ENCODE measurements at places on chromosomes 6 and 20.
A peak's percentile ranks its signal among the peaks of the same experiment; 100 is the strongest.

GRCh38 chr6:1665214-1665613 is 55.5 kb downstream of the FOXC1 start:
- DNase-seq: no peak

DNA sequence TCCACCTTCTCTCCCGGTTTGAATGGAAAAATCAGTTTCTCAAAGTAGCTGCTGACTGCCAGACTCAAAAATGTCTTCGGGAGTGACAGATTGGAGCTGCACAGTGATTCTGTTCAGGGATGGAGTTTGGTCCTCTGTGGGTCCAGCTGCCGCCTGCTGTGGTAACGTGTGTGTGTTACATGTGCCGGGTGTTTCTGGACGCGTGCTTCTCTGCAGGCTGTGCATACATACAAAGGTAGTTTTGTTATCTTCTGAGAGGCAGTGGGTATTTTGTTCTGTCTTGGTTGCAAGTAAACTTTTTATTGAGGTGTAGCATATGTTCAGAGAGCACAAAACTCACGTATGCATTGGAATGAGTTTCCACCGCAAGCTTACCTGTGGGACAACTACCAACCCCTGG is 41.3 kb upstream of the NAA20 start:
- peak; percentile 21 for DNase-seq

DNA sequence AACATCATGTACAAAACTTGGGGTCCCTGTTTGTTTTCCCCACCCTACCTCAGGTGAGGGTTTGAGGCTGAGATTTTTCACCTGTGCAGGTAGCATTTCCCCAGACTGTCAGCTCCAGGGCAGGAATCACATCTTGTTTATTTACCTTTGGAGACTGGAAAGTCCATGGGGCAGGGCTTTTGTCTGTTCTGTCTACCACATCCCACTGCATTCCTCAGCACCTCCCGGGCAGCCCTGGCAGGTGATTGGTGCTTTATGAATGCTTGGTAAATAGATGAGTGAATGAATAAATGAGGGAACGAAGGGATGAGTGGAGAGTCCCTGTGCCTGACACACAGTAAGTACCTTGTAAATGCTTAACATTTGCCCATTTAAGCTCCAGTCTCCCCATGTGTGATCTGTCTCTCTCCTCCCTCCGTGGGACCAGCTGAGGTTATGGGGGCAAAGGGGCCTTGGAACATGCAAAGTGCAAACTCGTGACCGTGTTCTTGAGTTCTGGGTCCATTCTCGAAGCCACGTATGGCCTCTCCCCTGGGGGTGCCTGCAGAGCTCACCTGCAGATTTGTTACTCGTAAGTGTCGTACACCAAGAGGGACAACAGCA is 69.7 kb upstream of the PMEPA1 start:
- DNase-seq: no peak

GRCh38 chr6:47247227-47247797 is 62.4 kb downstream of the TNFRSF21 start:
- no peak for DNase-seq

- no peak for DNase-seq
These were observed 26.5 kb downstream of the PDE10A start for GRCh38 chr6:165636402-165637048.

GRCh38 chr6:36613200-36613995 is 19.2 kb downstream of the SRSF3 start:
- DNase-seq: no peak

DNA sequence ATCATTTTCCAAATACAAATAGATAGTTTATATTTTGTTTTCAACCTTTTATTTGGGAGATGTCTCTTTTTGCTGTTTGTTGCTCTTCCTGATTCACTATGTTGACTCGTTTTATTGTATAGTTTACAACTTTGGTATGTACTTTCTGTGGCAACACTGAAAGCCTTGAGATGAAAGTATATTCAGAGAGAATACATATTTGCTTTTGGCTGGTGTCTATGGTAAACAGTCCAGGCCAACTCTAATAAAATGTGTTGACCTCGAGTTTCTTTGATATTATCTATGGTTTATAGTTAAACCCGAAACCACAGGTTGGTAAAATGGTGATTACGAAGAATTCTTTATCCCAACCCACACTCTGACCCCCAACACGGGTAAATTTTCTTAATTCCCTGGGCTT is 919.6 kb upstream of the MAP3K7 start:
- no peak for DNase-seq

DNA sequence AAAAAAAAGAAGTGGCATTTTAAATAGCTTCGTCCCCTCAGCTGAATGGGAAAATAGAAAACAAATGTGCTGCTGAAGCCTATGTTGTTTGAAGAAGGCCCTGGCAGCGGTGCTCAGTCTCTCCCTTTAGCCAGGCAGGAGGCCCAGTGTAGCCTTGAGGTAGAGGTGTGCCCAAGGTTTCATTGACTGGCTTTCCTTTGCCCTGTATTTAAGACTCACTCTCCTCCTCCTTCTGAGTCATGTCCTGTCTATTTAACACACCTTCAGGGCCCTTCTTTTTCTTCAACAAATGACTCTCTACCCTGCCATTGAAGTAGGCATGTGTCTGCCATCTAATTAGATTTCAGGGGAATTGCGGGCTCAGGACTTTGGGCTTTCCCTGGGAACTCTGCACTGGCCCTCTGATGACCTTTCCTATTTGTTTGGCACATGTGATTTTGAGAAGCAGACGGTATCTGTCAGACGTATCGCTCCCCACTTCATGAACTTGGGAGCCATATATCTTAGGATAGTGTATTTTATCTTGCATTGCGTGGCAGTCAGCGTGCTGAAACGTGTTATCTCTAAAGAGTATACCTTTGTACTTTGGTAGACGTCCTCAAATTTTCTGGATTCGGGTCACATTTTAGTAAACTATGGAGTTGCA is 4.3 kb downstream of the TJAP1 start:
- DNase-seq: no peak

DNA sequence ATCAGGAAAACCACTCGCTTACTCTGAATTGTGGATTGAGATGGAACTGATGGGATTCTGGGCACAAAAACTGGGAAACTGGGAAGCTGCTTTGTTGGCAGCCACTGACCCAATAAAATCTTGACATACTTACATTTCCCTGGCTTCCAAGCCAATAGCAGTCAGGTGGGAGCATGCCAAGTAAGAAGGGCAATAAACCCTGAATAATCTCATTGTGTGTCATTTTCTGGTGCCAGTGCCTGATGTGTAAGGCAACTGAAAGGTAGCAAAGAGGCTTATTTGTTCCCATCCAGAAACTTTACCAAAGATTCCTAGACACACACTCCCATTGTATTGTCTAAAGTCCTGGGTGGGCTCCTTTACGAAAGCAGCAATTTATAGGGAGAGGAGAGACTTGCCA is 93.2 kb downstream of the TBX18 start:
- DNase-seq: no peak

DNA sequence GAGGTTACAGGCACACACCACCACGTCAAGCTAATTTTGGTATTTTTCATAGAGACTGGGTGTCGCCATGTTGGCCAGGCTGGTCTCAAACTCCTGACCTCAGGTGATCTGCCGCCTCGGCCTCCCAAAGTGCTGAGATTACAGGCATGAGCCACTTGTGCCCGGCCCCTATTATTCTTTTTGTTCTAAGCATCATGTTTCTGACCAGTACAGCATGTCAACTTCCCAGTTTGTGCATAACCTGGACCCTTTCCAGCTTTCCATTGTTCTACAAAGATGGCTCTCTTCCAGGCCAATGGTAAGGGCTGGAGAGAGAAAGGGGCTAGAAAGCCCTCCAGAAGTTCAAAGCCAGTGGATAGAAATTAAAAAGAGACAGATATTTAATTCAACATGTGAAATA is 91.3 kb upstream of the TNFAIP3 start:
- DNase-seq: no peak

DNA sequence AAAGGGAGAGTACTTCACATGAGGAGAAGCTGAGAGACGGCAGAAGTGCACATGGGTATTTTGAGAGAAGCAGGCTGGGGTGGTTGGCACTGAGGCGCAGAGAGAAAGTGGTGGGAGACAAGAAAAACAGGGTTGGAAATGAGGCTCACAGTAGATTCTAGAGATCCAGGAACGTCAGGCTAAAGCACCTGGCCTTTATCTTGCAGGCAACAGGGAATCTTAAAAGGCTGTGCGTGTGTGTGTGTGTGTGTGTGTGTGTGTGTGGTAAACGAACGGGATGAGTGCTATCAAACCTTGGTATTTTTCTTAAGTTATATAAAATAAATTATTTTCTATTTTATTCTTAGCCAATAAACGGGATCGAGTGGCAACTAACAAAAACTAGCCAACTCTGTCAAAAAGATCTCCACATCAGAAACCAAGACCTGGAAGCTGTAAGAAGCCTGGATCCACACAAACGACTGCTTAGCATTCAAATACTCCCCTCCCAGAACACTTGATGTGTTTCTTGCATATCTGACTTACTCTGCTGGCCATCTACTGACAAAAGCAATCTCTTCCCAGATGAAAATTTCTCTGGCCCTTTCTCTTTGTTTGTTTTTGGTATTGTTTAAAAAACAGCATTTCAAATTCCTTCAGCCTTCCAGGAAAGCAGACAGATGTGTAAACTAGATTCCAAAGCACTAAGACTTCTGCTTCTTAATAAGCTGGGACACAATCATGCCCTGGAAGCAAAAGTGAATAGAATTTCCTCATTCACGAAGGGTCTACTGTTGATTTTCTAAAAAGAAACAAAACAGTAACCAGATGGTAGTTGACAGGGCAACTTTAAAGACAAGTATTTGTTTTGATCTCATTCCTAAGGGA is 44.8 kb upstream of the FABP7 start:
- DNase-seq: no peak

- no peak for DNase-seq
These were observed 119.7 kb upstream of the ZNF184 start for GRCh38 chr6:27592481-27593199.

DNA sequence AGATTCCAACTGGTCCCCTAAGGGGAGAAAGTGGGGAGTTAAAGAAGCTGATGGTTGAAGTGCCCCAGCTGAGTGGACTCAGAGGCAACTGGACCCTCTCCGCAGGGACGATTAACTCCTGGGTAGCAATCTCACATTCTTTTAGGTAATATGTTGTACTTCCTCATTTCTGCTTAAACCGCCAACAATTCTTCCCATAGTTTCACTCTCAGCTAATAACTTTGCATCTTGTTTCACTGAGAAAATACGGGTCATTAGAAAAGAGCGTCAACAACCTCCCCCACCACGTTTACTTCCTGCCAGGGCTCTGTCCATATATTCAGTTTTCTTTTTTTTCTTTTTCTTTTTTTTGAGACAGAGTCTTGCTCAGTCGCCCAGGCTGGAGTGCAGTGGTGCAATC is 39.5 kb upstream of the CHD6 start:
- DNase-seq: no peak

DNA sequence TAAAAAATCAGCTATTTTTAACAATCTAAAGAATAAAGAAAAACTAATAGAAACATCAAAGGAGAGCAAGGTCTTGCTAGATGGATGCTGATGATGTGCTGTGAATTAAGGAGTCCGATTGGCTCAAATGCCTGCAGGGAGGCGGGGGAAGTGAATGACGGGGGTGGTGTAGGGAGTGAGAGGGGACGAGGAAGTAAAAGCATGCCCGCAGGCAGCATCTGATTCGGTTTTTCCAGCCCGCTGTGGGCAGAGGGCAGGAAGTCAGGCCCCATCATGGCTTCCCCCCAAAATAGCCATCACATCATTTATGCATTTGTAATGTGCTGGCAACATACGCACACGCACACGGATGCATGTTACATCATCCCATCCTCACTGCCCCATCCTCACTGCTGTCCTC is 10.3 kb downstream of the RSPO4 start:
- DNase-seq: no peak

DNA sequence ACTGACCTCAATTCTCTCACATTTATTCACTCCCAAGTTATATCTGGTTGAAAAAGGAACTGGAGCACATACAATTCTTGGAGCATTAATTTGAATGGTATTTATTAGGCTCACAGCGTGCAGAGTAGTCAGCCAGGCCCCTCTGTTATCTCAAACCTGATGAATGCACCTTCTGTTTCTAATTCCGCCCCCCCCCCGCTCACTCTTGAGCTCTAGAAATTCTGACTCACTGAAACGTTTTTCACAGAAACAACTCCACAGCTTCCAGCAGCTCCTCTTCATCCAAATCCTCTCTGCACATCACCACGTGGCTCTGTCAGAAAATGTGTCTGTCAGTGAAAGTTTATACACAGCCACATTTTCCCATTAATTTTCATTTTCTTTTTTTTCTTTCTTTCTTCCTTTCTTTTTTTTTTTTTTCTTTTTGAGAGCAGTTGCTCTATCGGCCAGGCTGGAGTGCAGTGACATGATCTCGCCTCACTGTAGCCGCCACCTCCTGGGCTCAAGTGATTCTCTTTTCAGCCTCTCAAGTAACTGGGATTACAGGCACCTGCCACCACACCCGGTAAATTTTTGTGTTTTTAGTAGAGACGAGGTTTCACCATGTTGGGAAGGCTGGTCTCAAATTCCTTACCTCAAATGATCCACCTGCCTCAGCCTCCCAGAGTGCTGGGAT is 109.4 kb downstream of the TBXT start:
- DNase-seq: peak; percentile 13

DNA sequence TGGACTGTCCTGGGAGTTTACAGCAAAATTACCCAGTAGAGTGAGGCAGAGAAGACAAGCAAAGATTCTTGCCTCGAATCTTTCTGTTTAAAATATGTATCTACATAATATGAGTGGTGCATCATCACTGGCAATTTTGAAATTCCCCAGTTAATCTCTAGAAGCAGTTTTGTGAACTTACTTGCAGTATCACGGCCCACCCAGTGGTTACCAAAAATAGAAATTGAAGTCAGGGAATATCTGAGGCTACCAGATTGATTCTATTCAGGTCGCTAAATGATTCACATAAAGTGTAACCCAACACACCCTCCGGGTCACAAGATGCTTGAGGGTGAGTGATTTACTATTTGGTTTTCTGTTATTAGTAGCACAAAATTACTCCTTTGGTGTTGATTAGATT is 111.9 kb downstream of the PPP1R14C start:
- DNase-seq: no peak

DNA sequence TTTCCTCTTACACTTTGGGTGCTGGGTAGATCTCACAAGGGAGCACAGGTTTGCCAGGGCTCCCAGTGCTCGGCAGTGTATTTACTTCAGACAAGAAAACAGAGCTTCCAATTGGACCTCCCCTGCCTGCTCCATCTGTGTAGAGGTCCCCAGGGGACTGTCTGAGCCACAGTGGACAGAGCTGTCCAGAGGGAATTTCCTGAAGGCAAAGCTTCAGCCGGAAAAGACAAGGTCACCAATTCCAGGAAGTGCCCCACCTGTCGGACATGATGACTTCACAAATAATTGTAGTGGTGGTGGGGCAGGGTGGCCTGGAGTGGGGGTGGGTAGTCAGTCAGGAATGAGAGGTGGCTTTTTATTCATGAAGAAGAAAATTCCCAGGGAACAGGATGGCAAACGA is 18.6 kb downstream of the ADGRF5 start:
- no peak for DNase-seq

All from hippocampal formation (tissue), 2 donors.